LHCN-M2 (cell line): ENCODE measurements at places on chromosomes 16 and 17. TPM values are rescaled to one million over a fixed set of nuclear protein-coding genes. Genes with fewer than 3 reads are reported as not detected.

DNA sequence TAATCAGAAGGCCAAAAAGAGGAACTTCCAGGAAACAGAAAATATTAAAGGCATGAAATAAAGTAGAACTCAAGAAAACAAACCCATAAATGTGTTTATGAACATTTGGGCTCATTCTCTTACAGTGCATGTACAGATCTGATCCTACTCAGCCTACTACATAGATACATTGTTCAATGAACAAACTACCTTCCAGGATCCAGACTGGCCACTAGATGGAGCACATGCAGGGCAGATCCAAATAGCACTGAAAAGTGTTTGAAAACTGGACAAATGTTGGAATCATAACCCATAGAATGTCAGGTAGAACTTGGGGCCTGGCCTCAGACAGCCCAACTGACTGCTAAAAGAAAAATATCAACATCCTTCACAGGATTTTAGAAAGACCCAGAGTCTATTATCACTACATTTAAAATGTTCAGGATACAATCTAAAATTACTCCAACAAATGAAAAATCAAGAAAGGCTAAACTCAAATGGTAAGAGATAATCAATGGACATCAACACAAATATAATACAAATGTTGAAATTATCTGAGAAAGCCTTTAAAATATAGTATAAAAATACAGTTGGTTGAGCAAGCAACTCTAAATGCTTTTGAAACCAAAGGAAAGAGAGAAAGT is 122.4 kb upstream of the NUDT7 start:
- no peak for DNase-seq

DNA sequence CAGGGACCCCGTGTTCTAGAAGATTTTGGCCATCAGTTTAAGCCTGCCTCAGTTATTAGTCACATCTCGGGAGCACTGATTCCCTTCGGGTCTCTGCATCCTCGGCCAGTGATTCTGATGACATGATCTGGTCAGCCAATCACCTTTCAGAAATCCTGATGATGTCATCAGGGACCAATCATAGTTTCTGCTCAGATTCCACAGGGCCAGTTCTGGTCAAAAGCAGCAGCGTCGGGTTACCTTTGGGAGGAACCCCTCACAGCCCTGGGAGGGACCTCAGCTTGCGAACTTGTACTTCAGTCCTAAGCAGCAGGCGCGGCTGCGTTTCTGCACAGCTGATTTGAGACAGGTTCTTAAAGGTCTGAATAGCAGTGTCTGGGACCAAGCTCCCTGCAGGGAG is 13.9 kb downstream of the KDM8 start:
- peak; percentile 82 for DNase-seq

GRCh38 chr17:54372069-54372749 is 528.4 kb upstream of the TOM1L1 start:
- DNase-seq, result no peak

CCL18 gene
- total RNA-seq, result not detected in 2 replicates

DNA sequence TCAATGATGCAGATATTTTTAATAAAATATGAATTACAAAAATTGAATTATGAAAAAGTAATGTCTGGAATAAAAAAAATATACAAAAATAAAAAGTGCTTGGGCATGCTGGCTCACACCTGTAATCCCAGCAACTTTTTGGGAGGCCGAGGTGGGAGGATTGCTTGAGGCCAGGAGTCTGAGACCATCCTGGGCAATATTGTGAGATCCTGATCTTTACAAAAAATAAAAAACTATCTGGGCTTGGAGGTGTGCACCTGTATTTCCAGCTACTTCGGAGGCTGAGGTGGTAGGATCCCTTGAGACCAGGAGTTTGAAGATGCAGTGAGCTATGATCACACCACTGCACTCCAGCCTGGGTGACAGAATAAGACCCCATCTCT is 141.8 kb downstream of the NPIPB5 start:
- DNase-seq, result no peak

LRRC37A2 gene
- 3.4 and 4.2 TPM in 2 replicates for total RNA-seq
